Activated B cell treated with CpG ODN at 0.5 μM for 24 hours (primary cell): ENCODE measurements at places on chromosomes 3 and 15. TPM values are rescaled to one million over a fixed set of nuclear protein-coding genes. Genes with fewer than 3 reads are reported as not detected.

Gene PCSK6
- total RNA-seq = 0.78 and 1.1 TPM in 2 replicates

Gene FANCD2OS
- not detected in 2 replicates for total RNA-seq

Gene MKRN2OS
- total RNA-seq = not detected in 2 replicates

Gene SERPINI2
- total RNA-seq = not detected in 2 replicates

Gene SAMMSON
- total RNA-seq = not detected in 2 replicates

Gene SLC12A6
- 61.3 and 74.4 TPM in 2 replicates for total RNA-seq

Gene C15orf39
- total RNA-seq = 59.6 and 73.2 TPM in 2 replicates

- no peaks in the 10 kb centered on the region for H3K36me3 ChIP-seq
- H3K27ac ChIP-seq = no peak overlapping the region
- no peak for DNase-seq
- H3K4me3 ChIP-seq = no peak overlapping the region
- H3K27me3 ChIP-seq = peaks cover 2% of the 10 kb centered on the region
These were observed 93.6 kb downstream of the OXSM start for GRCh38 chr3:25883492-25883891.

DNA sequence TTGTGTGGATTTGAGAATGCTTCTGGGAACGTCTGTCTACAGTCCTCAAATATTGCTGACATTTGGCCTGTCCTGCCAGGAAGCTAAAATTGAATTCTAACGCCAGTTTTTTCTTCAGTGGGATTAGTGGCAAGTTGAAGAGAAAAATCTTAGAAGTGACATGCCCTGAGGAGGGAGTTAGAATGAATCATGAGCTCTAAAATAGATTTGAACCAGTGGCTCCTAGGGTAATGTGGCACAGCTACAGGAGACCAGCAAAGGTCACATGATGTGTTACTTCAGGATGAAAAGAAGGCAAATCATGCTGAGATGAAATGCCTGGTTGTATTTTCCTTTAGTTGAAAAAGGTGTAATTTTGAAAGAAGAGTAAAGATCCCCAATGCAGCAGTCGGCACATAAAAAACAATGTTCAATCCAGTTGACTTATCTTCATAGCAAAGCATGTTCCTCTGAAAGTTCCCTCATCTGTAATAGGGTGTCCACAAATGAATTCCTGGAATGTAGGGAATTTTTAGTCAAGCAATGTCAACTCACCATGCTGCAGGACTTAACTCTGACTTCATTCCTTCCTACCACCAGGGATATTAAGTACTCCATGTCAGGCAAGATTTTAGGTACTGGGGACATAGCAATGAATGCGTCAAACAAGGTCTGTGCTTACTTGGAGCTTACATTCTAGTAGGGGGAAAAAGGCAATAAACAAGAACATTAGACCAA is 171.6 kb downstream of the CADPS start:
- DNase-seq = no peak
- no peaks in the 10 kb centered on the region for H3K36me3 ChIP-seq
- no peak overlapping the region for H3K27ac ChIP-seq
- no peaks in the 10 kb centered on the region for H3K27me3 ChIP-seq

- no peaks in the 10 kb centered on the region for H3K27me3 ChIP-seq
- peak overlapping the region; percentile 96 for H3K4me3 ChIP-seq
- H3K4me1 ChIP-seq = peaks cover 64% of the 10 kb centered on the region
- DNase-seq = no peak
These were observed 1.2 kb downstream of the TWF2 start for GRCh38 chr3:52237657-52238172.

- DNase-seq = no peak
- H3K27me3 ChIP-seq = no peaks in the 10 kb centered on the region
- no peaks in the 10 kb centered on the region for H3K36me3 ChIP-seq
These were observed 75.1 kb downstream of the SLC12A8 start for GRCh38 chr3:125137358-125138033.

- no peaks in the 10 kb centered on the region for H3K4me1 ChIP-seq
- H3K36me3 ChIP-seq = no peaks in the 10 kb centered on the region
- no peak for DNase-seq
- H3K27me3 ChIP-seq = no peaks in the 10 kb centered on the region
- no peak overlapping the region for H3K4me3 ChIP-seq
These were observed 53.9 kb upstream of the GRM7 start for GRCh38 chr3:6806991-6807390.

GRCh38 chr3:45878124-45878523 is 8.2 kb upstream of the CCR9 start:
- no peaks in the 10 kb centered on the region for H3K36me3 ChIP-seq
- DNase-seq = no peak
- peaks cover 3% of the 10 kb centered on the region for H3K27me3 ChIP-seq
- H3K4me3 ChIP-seq = no peak overlapping the region
- no peak overlapping the region for H3K27ac ChIP-seq
- H3K4me1 ChIP-seq = no peaks in the 10 kb centered on the region

- DNase-seq = no peak
- peaks cover 6% of the 10 kb centered on the region for H3K27me3 ChIP-seq
These were observed 90.6 kb downstream of the SEMA5B start for GRCh38 chr3:122936986-122937385.

- H3K27me3 ChIP-seq = no peaks in the 10 kb centered on the region
- DNase-seq = no peak
- no peak overlapping the region for H3K4me3 ChIP-seq
- no peak overlapping the region for H3K27ac ChIP-seq
- H3K4me1 ChIP-seq = no peaks in the 10 kb centered on the region
- no peaks in the 10 kb centered on the region for H3K36me3 ChIP-seq
These were observed 928.9 kb upstream of the NR2F2 start for GRCh38 chr15:95401587-95401986.

DNA sequence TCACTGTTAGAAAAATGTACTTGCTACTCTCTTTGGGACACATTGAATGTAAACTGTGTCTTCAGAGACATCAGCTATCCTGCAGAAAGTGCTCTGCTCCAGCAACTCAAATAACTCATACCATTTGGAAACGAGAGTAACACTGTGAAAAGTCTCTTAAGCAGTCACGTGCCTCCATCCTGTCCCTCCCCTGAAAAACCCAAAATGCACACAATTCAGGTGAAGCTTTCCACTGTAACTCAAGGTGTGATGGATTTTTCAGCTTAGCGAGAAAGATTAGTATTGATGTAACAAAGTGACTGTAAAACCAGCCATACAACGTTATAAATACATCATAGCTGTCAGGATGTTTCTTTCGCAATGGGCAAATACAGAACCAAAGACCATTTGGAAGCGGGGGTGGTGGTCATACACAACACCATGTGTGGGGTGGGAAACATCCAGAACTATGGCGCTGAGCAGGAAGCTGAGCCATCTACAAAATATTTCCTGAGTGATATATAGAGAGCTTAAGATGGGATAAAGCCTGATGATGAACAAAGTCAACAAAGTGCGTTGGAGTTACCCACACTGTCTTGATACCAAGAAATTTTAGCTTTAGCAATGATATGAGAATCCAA is 332.3 kb downstream of the FOXP1 start:
- H3K4me1 ChIP-seq = peaks cover 66% of the 10 kb centered on the region
- H3K36me3 ChIP-seq = peaks cover 34% of the 10 kb centered on the region
- H3K27me3 ChIP-seq = no peaks in the 10 kb centered on the region
- no peak for DNase-seq
- no peak overlapping the region for H3K27ac ChIP-seq
- H3K4me3 ChIP-seq = no peak overlapping the region

DNA sequence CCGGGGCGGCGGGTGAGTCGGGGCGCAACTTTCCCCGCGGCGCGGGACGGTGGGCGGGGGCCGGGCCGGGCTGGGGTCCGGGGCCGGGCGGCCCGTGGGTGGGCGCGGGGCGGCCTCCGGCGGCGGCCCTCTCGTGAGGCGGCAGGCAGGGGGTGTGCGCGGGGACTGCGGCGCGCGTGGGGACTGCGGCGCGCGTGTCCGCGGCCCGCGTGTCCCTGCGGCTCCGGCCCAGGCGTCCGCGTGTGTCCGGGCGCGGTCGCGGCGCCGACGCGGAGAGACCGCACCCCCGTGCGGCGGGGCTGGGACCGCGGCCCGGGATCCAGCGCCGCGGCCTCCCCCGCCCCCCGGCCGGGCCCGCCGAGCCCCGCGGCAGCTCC is 349 bp downstream of the PLXNA1 start:
- H3K27me3 ChIP-seq = peaks cover 4% of the 10 kb centered on the region
- H3K4me3 ChIP-seq = no peak overlapping the region
- H3K4me1 ChIP-seq = peaks cover 29% of the 10 kb centered on the region
- H3K27ac ChIP-seq = no peak overlapping the region
- H3K36me3 ChIP-seq = peaks cover 1% of the 10 kb centered on the region

DNA sequence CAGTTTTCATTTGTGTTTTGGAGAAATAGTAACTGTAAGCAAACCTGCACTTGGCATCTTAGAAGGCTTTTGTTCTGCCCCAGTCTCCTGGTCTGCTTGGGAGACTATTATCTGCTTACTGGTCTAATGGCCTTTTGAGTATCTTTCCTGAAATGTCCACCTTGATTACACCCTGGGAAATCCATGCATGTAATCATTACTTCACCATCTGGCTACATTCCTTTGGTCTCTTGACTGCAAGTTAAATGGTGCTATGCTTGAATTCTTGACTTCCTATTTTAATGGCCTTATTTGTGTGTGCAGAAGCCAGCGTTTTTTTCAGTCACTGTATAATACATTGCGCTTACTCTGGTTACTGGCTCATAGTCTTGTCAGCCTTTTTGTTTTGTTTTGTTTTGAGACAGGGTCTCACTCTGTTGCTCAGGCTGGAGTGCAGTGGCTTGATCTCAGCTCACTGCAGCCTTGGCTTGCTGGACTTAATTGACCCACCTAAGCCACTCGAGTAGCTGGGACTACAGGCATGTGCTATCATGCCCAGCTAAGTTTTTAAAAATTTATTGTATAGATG is 30.0 kb downstream of the CHD2 start:
- H3K27me3 ChIP-seq = no peaks in the 10 kb centered on the region
- no peak for DNase-seq
- peaks cover 95% of the 10 kb centered on the region for H3K36me3 ChIP-seq
- H3K4me3 ChIP-seq = no peak overlapping the region
- no peak overlapping the region for H3K27ac ChIP-seq

GRCh38 chr3:183548262-183548769 is 7.2 kb downstream of the KLHL6 start:
- H3K27ac ChIP-seq = no peak overlapping the region
- H3K36me3 ChIP-seq = peaks cover 50% of the 10 kb centered on the region
- H3K4me3 ChIP-seq = no peak overlapping the region
- DNase-seq = no peak
- peaks cover 84% of the 10 kb centered on the region for H3K4me1 ChIP-seq

GRCh38 chr15:98412852-98413251 is 235.5 kb upstream of the IGF1R start:
- H3K27ac ChIP-seq = no peak overlapping the region
- no peaks in the 10 kb centered on the region for H3K36me3 ChIP-seq
- no peak overlapping the region for H3K4me3 ChIP-seq
- H3K27me3 ChIP-seq = no peaks in the 10 kb centered on the region
- no peaks in the 10 kb centered on the region for H3K4me1 ChIP-seq

DNA sequence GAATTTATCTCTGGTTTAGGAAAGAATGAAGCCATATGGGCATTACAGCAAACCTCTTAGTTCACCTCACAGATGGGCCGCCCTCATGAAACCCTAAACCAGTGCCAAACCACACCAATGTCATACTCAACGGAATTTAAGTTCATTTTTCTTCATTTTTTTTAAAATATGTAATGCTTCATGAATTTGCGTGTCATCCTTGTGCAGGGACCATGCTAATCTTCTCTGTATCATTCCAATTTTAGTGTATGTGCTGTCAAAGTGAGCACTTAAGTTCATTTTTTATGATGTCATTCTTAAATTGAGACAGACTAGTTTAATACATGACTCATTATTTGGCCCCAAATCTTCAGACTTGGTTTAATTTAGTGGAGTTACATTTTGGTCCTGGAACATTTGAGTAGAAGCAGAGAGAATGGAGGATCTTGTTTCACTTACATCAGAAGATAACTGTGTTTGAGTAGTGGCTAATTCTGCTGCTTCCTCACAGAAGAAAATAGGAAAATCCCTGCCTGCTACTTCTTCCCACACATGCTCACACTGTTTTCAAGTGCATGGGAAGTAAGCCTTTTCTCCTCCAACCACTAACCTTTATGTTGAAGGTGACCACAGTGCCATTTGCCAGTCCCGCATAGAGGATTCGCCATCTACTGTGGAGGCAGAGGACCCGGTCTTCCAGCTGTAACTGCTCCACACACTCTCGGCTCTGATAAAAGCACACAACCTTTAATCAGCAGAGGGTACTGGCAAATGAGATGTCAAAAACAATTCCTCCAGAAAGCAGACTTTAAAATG is 63.3 kb downstream of the ZNF106 start:
- no peak for DNase-seq
- H3K4me3 ChIP-seq = no peak overlapping the region
- no peak overlapping the region for H3K27ac ChIP-seq
- no peaks in the 10 kb centered on the region for H3K27me3 ChIP-seq
- H3K4me1 ChIP-seq = no peaks in the 10 kb centered on the region
- H3K36me3 ChIP-seq = peaks cover 84% of the 10 kb centered on the region

GRCh38 chr3:115646027-115646690 is 22.8 kb downstream of the GAP43 start:
- DNase-seq = no peak
- no peak overlapping the region for H3K27ac ChIP-seq
- H3K4me1 ChIP-seq = peaks cover 4% of the 10 kb centered on the region
- H3K36me3 ChIP-seq = no peaks in the 10 kb centered on the region
- no peaks in the 10 kb centered on the region for H3K27me3 ChIP-seq
- H3K4me3 ChIP-seq = no peak overlapping the region

DNA sequence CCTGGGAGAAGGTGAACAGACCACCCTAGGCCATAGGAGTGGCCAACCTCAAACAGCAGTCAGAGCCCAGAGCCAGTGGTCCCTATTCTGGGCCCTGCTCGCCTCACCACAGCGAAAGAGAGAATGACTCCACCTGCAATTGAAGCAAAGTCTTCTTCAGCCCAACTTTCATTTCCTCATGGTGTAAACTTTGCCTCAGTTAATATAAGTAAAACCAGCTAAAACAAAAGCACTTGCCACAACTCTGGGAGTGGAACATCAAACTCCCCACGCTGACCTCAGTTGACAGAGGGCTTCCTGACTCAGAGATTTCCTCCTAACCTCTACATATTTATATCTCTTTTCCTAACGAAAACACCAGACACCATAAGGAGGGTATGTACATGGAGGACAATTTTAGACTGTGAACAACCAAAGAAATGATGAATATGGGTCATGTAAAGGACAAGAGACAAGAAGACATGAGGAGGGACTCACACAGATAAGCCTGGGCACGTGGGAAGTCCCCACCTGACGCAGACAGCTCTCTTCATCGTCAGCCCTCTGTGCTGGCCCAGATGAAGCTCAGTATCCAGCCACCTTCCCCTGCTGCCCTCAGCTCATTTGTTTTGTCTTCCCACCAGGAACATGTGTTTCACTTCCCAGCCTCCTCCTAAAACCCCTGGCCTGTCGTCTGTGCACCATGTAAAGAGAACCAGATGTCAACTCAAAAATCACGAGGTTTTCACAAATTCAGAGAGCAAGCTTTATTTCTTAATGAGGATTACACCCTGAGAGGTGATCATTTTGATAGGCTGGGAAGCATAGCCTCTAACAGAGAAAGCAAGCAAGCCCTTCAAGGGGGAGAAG is 140.9 kb downstream of the KCNMB2 start:
- H3K27me3 ChIP-seq = no peaks in the 10 kb centered on the region
- H3K4me3 ChIP-seq = no peak overlapping the region
- no peak for DNase-seq
- no peaks in the 10 kb centered on the region for H3K36me3 ChIP-seq

- no peak overlapping the region for H3K27ac ChIP-seq
- no peak for DNase-seq
- H3K27me3 ChIP-seq = peaks cover 9% of the 10 kb centered on the region
- H3K36me3 ChIP-seq = no peaks in the 10 kb centered on the region
These were observed 32.2 kb downstream of the ADGRG7 start for GRCh38 chr3:100641471-100642032.
